ENCODE measurements at places on chromosomes 2 and 18.

- no peak for DNase-seq
Measured at GRCh38 chr2:129178356-129178755, 801.1 kb upstream of the RAB6C start.

- peak; percentile 62 for DNase-seq
Measured at GRCh38 chr2:154375579-154375931, 322.9 kb upstream of the KCNJ3 start.

GRCh38 chr18:524466-524865, 24.0 kb upstream of the COLEC12 start:
- DNase-seq = no peak

GRCh38 chr2:207403950-207404349, 125.8 kb upstream of the CREB1 start:
- peak; percentile 34 for DNase-seq

GRCh38 chr2:58427572-58428095, 186.5 kb upstream of the FANCL start:
- peak; percentile 41 for DNase-seq
